ENCODE measurements at places on chromosomes 11 and 22.

GRCh38 chr22:38504731-38505540 lies 1.2 kb downstream of the DDX17 start:
- DNase-seq, result no peak

GRCh38 chr22:27475548-27475897 lies 326.0 kb downstream of the MN1 start:
- no peak for DNase-seq

DNA sequence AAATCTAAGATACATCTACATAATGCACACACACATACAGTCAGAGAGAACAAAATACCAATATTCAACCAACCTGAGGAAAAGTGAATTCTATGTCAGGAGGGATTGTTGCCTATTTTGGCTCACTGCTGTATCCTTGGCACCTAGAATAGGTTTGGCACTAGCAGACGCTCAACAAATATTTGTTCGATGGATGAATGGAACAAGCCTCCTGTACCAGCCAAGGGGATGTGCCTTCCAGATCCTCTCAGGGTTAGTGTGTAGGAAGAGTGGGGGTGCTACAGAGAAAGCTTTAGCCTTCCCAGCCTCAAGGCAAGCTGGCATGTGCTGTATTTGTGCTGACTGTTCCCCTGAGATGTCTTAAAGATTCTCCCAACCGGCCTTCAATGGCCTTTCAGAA lies 23.3 kb upstream of the POU2AF1 start:
- DNase-seq, result no peak

DNA sequence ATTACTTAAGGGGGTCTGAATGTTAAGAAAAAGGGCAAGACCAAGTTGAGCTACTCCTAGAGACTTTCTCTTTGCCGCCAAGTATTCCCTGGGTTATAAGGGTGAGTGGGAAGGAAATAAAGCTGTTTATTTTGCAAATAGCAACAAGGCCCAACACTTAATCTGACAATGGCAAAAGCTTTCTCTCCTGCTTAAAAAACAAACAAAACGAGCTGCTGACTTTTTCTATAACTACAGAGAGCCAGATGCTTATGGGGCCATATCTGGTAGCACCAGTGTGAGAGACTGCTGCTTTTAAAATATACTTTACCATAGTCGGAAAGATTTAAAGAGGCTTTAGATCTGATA lies 2.3 kb upstream of the KDM2A start:
- no peak for DNase-seq

GRCh38 chr22:37358386-37358785 lies 68.9 kb downstream of the ELFN2 start:
- DNase-seq, result no peak

DNA sequence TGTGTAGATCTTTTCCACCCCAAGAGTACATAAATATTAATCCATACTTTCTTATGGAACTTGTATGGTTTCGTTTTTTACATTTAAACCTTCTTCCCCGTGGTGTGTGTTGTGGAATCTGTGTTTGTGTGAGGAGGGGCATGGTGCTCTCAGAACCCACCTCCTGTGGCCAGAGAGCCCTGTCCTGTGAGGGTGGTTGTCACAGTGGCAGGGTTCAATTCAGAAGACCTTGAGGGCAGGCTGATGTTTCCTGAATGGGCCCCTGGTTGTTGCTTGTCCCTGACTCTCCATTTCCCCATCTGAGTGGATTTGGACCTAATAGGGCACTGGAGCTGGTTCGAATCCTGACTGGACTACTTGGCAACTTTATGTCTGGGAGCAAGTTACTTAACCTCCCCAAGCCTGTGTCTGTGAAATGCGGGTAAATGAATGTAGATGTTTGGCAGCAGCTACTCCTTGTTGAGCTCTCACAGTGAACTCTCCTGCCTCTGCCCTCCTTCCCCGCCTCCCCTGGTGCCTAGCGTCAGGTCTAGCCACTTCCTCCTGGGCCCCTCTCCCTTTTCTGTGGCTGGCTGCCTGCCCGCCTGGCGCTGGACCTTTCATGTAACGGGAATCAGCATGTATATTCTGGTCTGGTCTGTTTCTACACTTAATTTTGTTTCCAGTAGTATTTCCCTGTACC lies 7.3 kb downstream of the NEAT1 start:
- DNase-seq, result no peak

DNA sequence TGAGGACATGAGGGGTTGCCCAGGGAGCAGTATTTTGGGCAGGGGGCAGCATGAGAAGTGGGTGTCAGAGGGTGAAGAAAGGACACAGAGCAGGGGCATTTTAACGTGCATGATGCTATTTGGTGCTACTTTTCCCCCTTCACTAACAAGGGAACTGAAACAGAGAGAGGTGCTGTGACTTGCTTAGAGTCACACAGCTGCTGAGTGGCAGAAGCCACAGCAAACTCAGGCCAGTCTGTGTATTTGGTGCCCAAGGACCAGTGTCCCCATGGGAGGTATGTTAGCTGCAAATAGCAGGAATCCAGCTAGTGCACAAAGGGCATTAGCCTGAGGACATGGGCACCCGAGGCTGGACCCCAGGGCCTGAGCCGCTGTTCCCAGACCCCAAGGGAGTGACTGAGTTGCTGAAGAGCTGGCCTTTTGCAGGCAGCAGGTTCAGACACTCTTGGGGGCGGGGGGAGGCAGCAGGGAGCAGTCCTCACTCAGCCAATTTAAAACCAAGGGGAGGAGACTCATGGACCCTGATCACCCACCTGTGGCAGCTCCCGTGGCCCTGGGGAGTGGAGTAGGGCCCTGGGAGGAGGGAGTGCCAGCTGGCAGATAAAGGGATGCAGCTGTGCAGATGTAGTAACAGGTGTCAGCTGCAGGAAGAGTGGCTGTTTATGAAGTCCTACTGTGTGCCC lies 14.6 kb downstream of the PARVG start:
- no peak for DNase-seq

DNA sequence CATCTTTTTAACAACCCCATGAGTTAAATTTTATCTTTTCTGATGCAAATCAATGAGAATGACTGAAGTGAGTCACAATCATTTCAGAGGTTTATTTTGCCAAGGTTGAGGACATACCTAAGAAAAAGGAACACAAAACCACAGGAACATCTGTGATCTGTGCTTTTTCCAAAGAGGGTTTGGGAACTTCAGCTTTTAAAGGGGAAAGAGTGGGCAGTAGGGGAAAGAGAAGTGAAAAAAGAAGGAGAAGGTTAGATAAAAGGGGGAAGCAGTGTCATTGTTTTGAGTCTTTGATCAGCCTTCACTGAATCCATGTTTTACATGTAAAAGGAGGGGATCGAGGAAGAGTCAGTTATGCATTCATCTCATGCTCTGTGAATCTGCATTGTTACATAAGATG lies 45.3 kb upstream of the SPON1 start:
- DNase-seq, result no peak
